ENCODE measurements at places on chromosomes 7 and 10.
A peak's percentile ranks its signal among the peaks of the same experiment; 100 is the strongest.

GRCh38 chr7:156897673-156898072 lies 4.7 kb upstream of the LMBR1 start:
- DNase-seq, result no peak

DNA sequence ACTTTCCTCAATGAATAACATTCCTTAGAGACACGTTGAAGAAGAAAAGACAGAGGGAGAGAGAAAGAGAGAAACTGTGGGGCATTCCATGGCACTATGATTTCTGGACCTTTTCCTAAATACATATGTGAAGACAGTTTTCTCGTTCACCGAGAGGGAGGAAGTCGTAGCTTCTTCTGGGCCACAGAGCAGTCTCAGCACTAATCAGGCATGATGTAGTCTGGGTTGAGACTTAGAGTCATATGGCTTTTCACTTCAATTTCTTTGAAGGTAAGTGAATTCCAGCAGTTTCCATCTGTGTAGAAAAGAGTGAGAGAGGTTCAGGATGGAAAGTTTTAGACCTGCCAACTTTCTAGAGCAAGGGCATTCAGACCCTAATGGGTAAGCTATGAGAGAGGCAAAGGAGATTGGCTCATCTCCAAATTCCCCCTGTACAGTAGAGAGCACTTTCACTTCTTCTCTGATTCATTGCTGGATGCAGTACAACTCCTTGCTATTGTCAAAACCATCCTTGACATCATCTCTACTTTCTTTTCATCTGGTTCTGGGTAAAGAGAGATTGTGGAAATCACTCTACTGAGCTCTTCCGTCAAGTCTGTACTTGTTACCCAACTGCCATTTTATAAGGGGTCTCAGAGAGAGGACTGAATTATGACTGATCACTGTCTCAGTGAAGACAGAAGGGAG lies 31.5 kb upstream of the OR9A4 start:
- no peak for DNase-seq

DNA sequence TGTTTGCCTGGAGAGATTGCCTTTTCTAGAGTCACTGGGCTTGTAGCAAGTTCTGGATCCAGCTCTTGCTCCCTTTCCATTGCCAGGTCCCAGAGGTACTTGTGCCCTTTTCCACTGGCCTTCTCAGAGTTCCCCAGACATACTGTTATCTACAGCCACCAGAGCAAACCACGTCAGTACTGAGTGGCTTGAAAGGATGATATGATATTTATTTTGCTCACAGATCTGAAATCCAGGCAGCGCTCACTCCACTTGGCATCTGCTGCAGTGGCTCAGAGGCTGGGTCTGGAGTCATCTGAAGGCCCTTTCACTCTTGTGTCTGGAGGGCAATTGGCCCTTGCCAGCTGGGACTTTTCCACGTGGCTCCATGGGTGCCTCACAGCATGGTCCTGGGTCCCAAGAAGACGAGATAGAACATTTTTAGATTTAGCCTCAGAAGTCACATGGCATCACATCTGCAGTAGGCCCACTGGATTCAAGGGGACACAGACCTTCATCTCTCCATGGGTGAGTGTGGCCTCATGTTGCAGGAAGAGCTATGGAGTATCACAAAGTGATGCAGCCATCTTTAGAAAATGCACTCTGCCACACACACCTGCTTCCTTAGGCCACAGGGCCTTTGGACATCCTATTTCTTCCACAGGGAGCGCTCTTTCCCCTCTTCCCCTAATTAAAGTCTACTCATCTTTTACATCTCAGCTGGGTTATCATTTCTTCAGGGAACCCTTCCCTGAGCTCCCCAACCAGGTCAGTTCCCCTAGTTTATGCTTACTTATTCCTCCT lies 22.9 kb upstream of the TCF7L2 start:
- no peak for DNase-seq

GRCh38 chr7:100570954-100571828 lies 2.5 kb downstream of the SAP25 start:
- DNase-seq, result no peak

DNA sequence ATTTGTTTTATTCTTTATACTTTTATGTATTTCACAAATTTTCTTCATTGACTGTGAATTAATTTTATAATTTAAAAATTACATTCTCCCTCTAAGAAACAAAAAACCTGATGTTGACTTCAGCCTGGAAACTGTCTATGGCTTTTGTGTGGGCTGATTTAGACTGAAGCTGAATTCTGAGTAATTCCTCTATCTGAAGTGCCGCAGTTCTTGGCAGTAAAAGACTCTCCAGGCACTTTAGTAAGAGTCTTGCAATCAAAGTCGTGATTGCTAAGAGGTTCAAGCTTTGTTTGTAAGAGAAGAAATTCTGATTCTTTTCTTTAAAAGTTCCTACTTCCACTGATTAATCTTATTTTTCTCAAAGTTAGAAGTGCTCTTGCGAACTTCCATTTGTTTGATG lies 3.4 kb upstream of the CEP41 start:
- no peak for DNase-seq

DNA sequence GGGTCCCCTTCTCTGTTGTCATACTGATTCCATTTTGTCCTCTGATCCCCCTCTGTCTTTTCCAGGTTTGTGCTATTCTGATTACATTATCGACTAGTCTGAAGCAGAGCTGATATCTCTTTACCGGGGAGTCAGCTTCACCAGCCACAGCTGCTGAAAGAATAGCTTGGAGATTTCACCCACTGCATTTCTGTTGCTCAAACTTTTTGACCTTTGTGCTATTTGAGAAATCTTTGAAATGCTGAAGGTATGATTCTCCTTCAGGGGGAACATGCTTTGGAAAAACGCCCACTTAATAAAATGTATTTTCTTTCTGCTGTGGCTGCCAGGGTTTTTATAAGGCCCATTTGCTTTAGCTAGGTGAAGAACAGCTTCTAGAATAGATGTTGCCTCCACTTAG lies 197.8 kb upstream of the TCF7L2 start:
- no peak for DNase-seq

- no peak for DNase-seq
Measured at GRCh38 chr10:7611909-7612308, 54.9 kb downstream of the ITIH5 start.

- DNase-seq, result no peak
Measured at GRCh38 chr10:119263951-119264617, 56.7 kb downstream of the GRK5 start.

DNA sequence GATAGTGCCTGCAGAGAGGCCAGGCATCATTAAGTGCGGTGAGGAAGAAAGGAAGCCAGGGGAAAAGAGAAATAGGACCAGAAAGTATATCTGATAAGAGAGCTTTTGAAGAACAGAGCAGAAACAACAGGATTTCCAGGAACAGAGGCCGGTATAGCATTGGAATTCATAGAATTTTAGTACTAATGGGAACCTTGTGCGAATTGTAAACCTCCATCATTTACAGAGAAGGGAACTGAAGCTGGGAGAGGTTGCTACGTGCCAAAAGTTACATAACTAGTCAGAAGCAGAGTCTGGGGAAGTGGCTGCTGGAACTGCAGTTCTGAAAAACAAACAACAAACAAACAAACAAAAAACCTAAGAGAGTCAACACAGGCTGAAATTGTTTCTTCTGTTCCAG lies 5.4 kb upstream of the ZMYND11 start:
- DNase-seq, result no peak

DNA sequence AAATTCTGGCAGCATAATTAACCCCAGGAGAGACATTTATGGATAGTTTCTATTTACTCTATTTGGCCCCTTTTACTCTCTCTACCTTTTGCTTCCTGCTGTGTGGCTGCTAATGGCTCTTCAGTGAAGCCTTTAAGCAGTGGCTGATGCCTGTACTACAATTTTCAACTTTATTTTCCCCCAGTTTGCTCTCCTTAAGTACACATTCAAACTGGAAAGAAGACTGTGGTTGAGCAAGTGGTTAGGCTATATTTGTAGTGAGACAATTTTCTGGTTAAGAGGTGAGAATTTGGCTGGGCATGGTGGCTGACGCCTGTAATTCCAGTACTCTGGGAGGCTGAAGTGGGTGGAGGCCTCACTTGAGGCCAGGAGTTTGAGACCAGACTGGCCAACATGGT lies 8.5 kb upstream of the RSBN1L start:
- DNase-seq, result no peak

DNA sequence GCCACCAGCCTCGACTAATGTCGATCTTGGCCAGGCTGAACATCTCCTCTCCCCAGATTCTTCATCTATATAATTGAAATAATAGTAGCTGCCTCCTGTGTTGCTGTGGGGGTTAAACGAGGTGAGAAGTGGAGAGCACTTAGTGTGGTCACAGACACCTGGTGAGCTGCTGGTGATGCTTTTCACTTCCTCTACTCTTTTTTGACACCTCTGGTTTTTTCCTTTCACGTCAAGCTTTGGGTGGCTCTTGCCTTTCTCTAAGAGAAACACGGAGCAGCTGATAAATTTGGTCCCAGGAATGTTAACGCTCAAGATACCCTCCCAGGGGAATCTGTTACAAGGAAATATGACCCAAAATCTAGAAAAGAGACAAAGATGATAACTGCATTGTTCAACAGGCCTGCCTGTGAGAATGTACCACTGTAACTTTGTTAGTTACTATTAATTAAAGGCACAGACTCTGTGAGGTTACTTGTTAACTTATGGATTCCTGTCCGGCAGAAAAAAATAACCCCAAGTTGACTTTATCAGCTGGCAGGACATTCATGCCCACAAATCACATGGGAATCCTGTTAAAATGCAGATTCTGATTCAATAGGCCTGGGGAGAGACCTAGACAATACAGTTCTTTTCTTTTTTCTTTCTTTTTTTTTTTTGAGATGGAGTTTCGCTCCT lies 9.5 kb upstream of the NPFFR1 start:
- peak; percentile 35 for DNase-seq

GRCh38 chr7:77409739-77410547 lies 6.2 kb downstream of the GSAP start:
- DNase-seq, result no peak

GRCh38 chr7:27064661-27065060 lies 31.1 kb downstream of the HOXA1 start:
- DNase-seq, result no peak

- no peak for DNase-seq
Measured at GRCh38 chr7:36871863-36872262, 147.6 kb upstream of the AOAH start.

- no peak for DNase-seq
Measured at GRCh38 chr10:120098232-120098930, 205.9 kb downstream of the SEC23IP start.

DNA sequence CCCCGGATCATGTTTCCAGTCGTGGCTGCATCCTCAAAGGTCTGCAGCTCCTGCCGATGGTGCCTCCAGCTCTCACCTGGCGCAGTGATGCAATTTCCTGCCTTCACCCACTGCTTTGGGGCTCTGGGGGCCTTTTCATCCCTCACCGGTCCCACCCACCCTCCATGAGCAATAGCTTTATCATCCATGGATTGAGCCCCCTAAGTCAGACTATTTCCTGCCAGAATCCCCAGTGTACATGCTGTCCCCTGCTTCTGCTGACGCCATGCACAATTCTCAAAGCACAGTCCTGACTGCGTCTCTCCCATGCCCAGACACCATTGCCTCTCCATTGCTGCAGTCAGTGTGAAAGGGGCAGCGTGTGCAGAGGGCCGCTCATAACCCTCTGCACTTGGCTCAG lies 49.7 kb downstream of the FAM241B start:
- no peak for DNase-seq

GRCh38 chr7:90706072-90706716 lies 110.1 kb downstream of the CDK14 start:
- DNase-seq, result no peak

- DNase-seq, result no peak
Measured at GRCh38 chr10:90945491-90946070, 24.7 kb upstream of the ANKRD1 start.

- DNase-seq, result no peak
Measured at GRCh38 chr7:140778975-140779374, 82.5 kb downstream of the NDUFB2 start.

DNA sequence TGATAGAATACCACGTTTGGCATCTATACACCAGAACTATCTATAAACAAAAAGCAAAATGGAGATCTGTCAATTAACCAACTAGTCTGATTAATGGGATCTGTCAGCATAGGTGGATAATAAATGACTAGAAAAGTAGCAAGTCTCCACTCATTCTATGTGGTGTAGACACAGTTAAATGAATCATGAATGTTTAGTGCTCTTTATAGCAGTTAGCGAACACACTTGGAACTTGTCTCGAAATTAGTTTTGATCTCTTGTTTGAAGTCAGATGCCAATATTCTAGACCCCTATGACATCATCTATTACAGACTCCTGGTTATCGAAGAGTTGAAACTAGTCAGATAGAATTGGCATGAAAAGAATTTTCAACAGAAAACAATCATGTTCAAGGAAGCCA lies 259.7 kb downstream of the AHR start:
- DNase-seq, result no peak

DNA sequence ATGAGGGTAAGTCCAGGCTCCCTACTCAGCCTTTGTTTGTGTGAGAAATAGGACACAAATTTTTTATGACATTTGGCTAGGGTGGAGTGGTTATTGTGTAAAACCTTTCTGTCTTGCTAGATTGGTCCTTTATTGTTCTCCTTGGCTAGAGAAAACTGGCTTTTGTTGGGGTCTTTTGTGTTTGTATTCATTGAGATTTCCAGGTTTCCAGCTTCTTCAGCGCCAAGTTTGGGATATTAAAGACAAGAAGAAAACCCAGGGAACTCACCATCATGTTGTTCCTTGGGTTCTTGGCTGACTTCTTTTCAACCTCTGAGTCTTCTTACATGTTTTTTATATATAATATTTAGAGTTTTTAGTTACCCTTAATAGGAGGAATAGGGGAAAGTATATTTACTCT lies 310.0 kb downstream of the HPSE2 start:
- no peak for DNase-seq

DNA sequence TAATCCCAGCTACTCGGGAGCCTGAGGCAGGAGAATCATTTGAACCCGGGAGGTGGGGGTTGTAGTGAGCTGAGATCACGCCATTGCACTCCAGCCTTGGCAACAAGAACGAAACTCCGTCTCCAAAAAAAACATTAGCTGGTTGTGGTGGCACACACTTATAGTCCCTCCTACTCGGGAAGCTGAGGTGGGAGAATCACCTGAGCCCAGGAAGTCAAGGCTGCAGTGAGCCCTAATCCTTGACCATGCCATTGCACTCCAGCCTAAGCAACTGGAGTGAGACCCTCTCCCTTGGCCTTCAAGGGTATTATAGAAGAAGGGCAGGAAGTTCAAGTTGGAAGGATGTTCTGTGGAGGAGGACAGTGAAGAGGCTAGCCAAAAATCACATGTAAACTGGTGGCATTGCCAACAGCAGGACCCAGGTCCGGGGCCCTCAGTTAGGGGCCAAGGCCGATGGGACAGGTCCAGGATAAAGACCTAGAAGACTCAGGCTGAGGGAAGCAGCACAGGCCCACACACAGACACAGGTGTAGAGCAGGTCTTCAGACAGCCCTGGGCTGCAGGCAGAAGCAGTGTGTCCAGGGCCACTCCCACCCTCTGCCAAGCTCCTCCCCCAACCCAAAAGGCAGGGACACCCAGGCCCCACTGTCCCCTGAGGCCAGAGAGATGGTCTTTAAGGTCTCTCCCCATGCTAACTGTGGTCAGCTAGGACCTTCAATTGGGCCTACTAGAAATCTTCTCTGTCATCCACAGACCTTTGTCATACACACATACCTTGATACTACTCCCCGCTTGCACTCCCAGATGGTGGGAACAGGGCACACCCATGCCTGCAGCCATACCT lies 8.4 kb upstream of the SAMD8 start:
- DNase-seq, result no peak

GRCh38 chr7:106089647-106090046 lies 22.5 kb downstream of the SYPL1 start:
- DNase-seq, result no peak
